Stimulated activated effector memory CD8-positive, alpha-beta T cell treated with anti-CD3 and anti-CD28 coated beads, Interleukin-12 subunit alpha, Interleukin-12 subunit beta, amount 100 ng/mL, for 72 hours (primary cell): ENCODE measurements at places on chromosomes 7 and 10.
A peak's percentile ranks its signal among the peaks of the same experiment; 100 is the strongest.

- DNase-seq, result no peak
Measured at GRCh38 chr7:22586786-22587140, 86.8 kb upstream of the STEAP1B start.

GRCh38 chr7:46229409-46229808 is 308.3 kb upstream of the IGFBP3 start:
- no peak for DNase-seq

DNA sequence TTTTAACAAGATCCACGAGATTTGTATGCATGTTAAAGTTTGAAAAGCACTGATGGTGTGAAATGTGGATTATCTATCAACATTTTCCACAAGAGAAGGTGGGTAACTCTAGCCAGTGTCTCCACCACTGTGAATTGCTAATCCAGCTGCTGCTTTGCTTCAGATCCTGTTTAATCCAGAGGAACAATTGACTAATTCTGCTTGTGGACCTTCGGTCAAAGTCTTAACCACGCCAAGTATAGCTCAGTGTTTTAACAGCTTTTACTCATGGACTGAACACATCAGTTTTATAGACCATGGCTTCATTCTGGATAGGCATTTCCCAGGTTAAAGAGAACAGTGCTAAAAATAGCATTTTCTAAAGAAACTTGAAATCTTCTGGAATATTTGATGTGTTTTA is 23.5 kb downstream of the ADK start:
- no peak for DNase-seq

DNA sequence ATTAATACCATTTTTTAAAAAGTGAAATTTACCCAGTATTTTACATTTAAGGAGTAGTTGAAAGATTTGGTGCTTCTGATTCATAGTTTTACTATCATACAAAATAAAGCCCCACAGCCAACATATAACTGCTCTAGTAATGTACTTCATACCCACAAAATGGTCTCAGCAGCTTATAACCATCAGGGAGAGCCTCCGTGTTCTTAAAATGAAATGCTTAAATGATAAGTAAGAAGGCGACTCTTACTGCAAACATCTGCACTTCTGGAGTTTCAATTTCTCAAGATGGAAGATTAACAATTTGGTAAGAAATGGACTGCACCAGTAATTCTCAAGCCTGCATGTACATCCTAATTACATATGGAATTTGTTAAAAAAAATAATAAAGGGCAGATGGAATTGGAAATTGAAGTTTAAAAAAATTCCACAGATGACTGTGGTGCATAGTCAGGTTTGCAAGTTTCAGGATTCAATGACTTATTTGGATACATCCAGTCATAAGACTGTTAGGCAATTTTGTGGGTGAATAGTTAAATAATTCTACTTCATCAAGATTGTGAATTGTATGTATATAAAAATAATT is 461.0 kb downstream of the KIF20B start:
- no peak for DNase-seq

- DNase-seq, result no peak
Measured at GRCh38 chr7:44772867-44773266, 23.6 kb upstream of the PPIA start.

DNA sequence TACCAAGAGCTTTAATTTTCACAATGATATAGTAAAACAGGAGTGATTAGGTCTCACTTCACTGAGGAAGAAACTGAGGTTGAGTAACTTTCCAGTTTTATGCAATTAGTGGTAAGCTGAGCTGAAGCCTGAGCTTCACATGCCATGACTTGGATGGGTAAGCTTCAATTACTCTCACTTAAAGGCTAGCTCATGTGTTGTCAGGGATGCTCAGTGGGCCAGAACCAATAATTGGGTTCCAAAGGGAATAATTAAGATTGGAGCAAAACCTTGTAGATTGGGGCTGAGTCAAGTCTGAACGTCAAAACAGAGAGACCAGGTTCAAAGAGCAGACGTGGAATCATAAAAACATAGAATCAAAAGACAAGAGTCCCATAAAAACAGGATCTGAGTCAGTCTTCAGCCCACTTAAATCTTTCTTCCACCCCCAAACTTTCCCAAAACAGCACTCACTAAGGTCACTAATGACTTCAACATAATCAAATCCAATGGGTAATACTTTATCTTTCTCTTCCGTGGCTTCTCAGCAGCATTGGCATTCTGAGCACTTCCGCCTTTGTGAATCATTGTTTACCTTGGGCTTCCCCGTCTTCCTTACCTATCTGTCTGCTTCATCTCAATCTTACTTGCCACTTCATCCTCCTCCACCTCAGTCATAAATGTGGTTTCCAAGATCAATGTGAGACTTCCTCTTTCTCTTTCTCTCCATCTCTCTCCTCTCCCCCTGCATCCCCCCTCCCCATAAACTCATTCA is 23.0 kb upstream of the EGFR start:
- DNase-seq, result no peak

DNA sequence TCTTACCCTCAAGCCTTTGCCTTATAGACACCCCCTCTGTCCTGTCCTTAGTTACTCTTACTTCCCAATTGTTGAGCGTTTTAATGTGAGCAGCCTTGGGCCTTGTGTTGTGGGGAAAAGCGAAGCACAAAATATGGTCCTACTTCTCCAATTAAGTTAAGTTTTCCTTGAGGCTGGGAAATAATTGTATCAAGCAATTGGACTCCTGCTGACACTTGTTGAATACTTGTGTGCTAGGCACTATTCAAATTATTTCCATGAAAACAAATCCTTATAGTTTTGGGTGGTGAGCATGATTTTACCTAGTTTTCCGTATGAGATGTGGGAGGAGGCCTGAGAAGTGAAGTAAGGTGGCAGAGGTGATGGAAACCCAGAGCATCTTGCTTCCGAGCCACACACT is 5.4 kb upstream of the ZNF783 start:
- DNase-seq, result no peak

DNA sequence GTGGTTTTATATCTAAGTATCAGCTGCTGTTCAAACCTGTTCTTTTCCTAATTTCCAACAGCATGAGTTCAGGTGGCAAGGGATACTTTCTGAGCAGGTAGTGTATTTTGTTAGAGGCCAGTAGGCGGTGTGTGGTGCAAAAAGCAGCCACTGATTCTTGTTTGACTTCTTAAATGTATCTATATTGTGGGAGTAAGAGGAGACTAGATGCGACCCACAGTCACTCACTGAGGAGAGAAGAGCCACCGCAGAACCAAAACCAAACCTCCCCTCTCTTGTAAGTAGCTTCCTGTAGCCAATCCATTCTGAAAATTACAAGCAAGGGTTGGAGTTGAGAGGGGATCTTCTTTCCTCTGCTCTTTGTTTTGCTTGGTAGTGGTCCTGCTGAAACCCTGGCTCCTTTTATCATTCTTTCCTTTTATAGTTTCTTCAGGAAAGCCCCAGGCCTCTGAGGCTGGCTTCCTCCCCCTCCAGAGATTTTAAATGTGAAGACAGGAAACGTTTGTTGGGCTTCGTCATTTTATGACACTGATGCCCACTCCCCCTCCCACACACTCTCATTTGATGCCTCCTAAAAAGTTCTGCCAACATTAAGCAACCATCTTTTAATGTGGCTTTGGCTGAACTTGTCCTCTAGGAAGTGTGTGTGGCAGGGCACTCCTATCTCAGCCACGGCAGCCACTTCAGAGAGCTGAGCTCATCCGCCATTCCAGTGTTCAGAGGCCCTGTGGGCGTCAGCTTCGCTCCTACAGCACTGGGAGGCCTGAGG is 566.0 kb downstream of the SUGCT start:
- DNase-seq, result no peak

- no peak for DNase-seq
Measured at GRCh38 chr10:29050081-29050480, 238.8 kb upstream of the LYZL1 start.

GRCh38 chr10:131824371-131825149 is 76.2 kb upstream of the PPP2R2D start:
- no peak for DNase-seq

DNA sequence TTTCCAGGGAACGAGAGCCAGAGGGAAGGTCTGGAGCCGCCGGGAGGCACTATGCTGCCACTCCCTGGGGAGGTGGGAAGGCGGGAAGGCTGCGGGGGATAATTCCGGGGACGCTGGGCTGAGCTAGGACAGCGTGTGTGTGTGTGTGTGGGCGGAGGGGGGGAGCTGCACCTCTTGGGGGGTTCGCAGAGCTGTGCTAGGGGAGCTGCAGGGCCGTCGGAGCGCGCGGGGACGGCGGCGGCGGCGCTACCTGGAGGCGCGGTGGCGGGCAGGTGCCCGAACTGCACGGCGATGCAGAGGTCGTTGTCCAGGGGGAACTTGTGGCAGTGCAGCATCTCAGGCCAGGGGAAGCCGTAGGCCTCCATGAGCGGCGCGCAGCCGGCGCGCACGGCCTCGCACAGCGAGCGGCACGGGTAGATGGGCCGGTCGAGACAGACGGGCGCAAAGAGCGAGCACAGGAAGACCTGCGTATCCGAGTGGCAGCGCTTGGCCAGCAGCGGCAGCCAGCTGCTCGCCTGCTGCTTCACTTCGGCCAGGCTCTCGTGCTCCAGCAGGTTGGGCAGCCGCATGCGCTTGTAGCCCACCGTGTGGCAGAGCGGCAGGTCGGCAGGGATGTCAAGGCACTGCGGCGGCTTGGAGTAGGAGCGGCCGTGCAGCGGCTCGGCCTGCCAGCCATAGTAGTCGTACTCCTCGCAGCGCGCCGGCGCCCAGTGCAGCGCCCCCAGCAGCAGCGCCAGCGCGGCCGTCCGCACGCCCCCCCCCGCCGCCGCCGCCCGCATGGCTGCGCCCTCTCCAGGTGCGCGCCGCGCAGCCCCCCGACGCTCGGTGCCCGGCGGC is 526 bp downstream of the SFRP5 start:
- DNase-seq, result peak; percentile 58

GRCh38 chr7:95246831-95247370 is 77.4 kb downstream of the PON1 start:
- DNase-seq, result no peak

- DNase-seq, result no peak
Measured at GRCh38 chr10:43126759-43127424, 11.4 kb upstream of the CSGALNACT2 start.

- no peak for DNase-seq
Measured at GRCh38 chr7:23963461-23964165, 253.6 kb downstream of the STK31 start.
